ENCODE measurements at places on chromosomes 5 and 9.

DNA sequence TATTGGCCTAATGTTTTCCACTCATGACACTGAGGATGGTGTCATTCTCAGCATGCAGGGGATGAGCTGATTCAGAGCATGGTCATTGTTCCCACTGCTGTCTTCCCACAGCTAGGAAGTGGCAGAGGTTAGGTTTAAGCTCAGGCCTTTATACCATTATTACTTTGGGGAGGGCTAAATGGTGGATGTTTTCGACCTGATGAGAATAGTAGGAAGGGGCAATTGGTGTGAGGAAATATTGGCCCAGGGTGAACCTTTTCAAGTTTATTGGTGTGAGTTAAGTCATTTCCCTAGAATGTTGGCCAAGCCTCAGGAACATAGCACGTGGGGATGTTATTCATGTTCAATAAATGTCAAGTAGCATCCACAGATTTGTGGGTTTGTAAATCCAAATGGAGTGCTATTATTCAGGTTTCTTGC, 59.6 kb downstream of the ARHGAP26 start:
- DNase-seq, result no peak

- no peak for DNase-seq
These were observed 87.6 kb downstream of the PIK3R1 start for GRCh38 chr5:68303038-68303738.

DNA sequence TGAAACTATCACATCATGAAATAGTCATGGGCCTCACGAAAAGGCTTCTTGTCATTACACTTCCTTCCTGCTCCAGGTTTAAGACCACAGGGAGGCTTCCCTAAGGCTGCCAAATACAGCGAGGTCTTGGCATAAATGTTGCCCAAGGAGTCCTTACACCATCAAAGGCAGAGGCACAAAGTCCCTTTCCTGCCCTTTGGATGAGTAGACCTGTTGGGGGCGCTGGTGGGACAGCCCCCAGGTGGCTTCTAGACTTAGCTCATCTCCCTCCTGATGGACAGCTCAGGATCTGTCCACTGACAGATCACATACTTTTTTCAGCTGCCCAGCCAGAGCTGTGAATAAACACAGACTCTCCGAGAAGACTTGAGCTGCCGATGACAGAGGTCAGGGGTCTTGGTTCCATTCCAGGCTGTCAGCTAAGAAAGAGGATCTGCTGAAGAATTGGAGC, 15.5 kb upstream of the MEGF9 start:
- DNase-seq, result no peak

DNA sequence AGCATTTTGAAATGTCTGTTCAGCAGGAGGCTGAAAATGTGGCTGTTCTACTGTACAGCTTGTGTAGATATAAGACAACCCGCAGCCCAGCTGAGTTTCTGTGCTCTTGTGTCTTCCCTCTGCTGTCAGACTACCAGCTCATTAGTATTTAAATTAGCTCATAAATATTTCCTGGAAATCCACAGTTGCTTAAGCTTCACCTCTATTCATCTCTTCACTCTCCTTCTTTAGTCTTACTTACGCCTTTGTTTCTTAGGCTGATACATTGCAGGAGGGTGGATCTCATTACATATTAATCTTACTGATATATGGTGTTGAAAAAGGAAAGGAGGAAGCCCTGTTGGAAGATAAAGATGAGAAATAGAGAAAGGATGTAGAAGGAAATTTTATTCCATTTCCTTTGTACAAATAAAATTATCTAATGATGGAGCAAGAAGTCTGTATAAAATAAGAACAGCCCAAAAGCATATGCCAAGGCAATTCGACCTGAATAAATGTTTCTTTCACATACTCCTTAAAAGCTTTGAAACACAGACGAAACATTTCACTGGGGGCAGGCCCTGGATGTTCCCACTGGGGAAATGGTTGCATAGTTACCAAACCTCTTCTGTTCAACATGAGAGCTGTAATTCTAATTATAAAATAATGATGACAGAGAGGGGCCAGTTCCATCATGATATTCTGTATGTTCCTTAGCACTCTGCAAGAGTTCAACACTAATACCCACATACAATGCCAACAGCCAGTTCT, 111.8 kb upstream of the APC start:
- DNase-seq, result no peak

GRCh38 chr9:12748016-12748415, 26.8 kb upstream of the LURAP1L start:
- DNase-seq, result no peak

GRCh38 chr5:179816796-179817469, 3.8 kb upstream of the SQSTM1 start:
- DNase-seq, result no peak

GRCh38 chr9:110125763-110126351, 82.1 kb downstream of the C9orf152 start:
- DNase-seq, result no peak

- DNase-seq, result no peak
These were observed 71.6 kb upstream of the C6 start for GRCh38 chr5:41284938-41285337.
